Stimulated activated CD4-positive, alpha-beta T cell treated with anti-CD3 and anti-CD28 coated beads, TNF-alpha, amount 100 ng/mL, for 48 hours (primary cell): ENCODE measurements at places on chromosomes 7 and 10.

- peak; percentile 30 for DNase-seq
These were observed 18.9 kb upstream of the DNAJC1 start for GRCh38 chr10:22022257-22023032.

DNA sequence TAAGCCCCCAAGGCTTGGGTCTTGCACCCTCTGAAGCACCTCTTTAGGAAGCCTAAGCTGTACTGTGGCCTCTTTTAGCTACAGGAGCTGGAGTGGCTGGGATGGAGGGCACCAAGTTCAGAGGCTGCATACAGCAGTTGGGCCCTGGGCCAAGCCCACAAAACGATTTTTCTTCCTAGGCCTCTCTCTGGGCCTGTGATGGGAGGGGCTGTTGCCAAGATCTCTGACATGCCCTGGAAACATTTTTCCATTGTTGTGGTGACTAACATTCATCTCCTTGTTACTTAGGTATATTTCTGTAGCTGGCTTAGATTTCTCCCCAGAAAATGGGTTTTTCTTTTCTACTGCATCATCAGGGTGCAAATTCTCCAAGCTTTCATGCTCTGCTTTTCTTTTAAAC, 375.7 kb upstream of the NPSR1 start:
- DNase-seq = no peak

GRCh38 chr7:18421297-18422002, 74.1 kb upstream of the HDAC9 start:
- DNase-seq = no peak

GRCh38 chr7:116843378-116843777, 19.0 kb upstream of the CAPZA2 start:
- DNase-seq = no peak

- DNase-seq = no peak
These were observed 91.3 kb downstream of the PCGF5 start for GRCh38 chr10:91311601-91312381.

- DNase-seq = no peak
These were observed 12.4 kb upstream of the ZNF862 start for GRCh38 chr7:149825567-149826343.

GRCh38 chr10:493391-494148, 195.9 kb downstream of the DIP2C start:
- no peak for DNase-seq

- no peak for DNase-seq
These were observed 83.3 kb upstream of the DNAJC1 start for GRCh38 chr10:22086730-22087401.

- no peak for DNase-seq
These were observed 96.0 kb downstream of the HTR5A start for GRCh38 chr7:155166108-155166507.

- DNase-seq = no peak
These were observed 29.0 kb downstream of the DHTKD1 start for GRCh38 chr10:12097791-12098190.

DNA sequence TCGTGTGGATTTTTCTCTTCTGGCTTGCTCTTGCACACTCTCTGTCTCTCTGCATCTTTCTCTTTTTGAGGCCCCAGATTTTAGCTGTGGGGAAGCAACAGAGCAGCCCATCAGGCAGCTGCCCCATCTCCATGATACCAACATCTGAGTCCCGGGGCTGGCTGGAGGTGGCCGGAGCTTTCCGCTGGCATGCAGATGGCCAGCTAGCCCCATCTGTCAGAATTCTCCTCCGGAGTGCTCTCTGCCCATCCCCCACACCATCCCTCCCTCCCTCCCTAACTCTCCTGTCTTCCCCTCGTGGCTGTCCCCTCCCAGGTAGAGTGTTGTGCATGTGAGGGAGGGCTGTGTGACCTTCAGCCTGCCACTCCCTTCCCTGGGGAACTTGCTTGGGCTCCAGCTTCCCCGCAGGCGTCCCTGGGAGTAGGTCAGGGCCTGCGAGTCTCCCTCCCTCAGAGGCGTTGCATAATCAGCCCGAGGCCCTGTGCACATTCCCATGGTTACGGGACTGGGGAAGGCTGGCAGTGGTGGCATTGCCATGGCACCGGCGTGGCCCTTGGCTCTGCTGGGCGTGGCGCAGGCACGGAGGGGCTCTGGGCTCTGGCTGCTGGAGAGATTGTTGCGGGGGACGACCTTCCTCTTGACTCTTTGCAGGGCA, 24.7 kb downstream of the GHRHR start:
- no peak for DNase-seq

GRCh38 chr7:43278088-43278644, 165.7 kb downstream of the HECW1 start:
- DNase-seq = no peak

DNA sequence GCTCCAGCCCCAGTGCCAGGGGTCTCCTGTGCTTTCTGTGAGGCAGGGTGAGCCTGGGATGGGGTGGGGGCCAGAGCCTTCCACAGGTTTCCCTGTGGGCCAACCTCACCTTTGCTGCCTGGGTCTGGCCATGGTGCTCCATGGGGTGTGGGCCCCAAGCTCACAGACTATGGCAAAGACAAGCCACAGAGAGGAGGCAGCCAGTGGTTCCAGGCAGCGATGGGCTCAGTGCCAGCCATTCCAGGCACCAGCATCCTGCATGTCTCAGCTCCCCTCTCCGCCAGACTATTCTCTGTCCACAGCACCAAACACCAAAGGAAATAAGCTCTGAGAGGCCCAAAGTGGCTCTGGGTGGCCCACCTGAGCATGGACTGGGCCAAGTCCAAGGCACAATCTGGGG, 133.5 kb downstream of the PTPN20 start:
- DNase-seq = no peak
